CD4-positive, alpha-beta memory T cell (primary cell): ENCODE measurements at places on chromosomes 7 and 10. TPM values are rescaled to one million over a fixed set of nuclear protein-coding genes. Genes with fewer than 3 reads are reported as not detected.

The NKX1-2 gene
- not detected for polyA plus RNA-seq

The SAP25 gene
- 0.72 TPM for polyA plus RNA-seq

The GRK5 gene
- 10.6 TPM for polyA plus RNA-seq

The HOXA9 gene
- polyA plus RNA-seq: not detected

The ASB15 gene
- 0.21 TPM for polyA plus RNA-seq

The MOGAT3 gene
- not detected for polyA plus RNA-seq

The GRIFIN gene
- polyA plus RNA-seq: not detected

The PSAP gene
- 611 TPM for polyA plus RNA-seq

The KEL gene
- not detected for polyA plus RNA-seq

The PBLD gene
- 1.0 TPM for polyA plus RNA-seq

The SRRM3 gene
- not detected for polyA plus RNA-seq

The EGR2 gene
- not detected for polyA plus RNA-seq

The POLR2J2 gene
- 7.9 TPM for polyA plus RNA-seq

The PLAU gene
- not detected for polyA plus RNA-seq

The SPACDR gene
- 0.34 TPM for polyA plus RNA-seq

The CABCOCO1 gene
- polyA plus RNA-seq: not detected

The PTER gene
- polyA plus RNA-seq: 22.1 TPM

The MACC1 gene
- not detected for polyA plus RNA-seq

The TUBGCP2 gene
- polyA plus RNA-seq: 14.1 TPM

The LRRC18 gene
- polyA plus RNA-seq: not detected

The EPO gene
- polyA plus RNA-seq: not detected

The HGF gene
- polyA plus RNA-seq: not detected

The GRM8 gene
- polyA plus RNA-seq: not detected

The OPN4 gene
- polyA plus RNA-seq: not detected

The ST8SIA6 gene
- not detected for polyA plus RNA-seq

The STYXL1 gene
- polyA plus RNA-seq: 43.5 TPM

The FAM25G gene
- polyA plus RNA-seq: not detected

The SH2D4B gene
- polyA plus RNA-seq: not detected

The NPTX2 gene
- polyA plus RNA-seq: not detected

The SNX8 gene
- polyA plus RNA-seq: 7.4 TPM

The MMRN2 gene
- 0.15 TPM for polyA plus RNA-seq

The PLA2G12B gene
- polyA plus RNA-seq: not detected

The FXYD4 gene
- not detected for polyA plus RNA-seq

The SLC13A1 gene
- polyA plus RNA-seq: not detected

The TMEM270 gene
- polyA plus RNA-seq: not detected

The ING3 gene
- 32.2 TPM for polyA plus RNA-seq

The RAB11FIP2 gene
- polyA plus RNA-seq: 8.8 TPM

The ADAM22 gene
- 1.8 TPM for polyA plus RNA-seq

The EMX2 gene
- not detected for polyA plus RNA-seq

The ACTR3C gene
- 8.6 TPM for polyA plus RNA-seq

The ACTL6B gene
- not detected for polyA plus RNA-seq

The CALCR gene
- not detected for polyA plus RNA-seq

The SEMA3E gene
- polyA plus RNA-seq: not detected
